Vagina (tissue), 2 donors: ENCODE measurements at places on chromosomes 11 and 22. TPM values are rescaled to one million over a fixed set of nuclear protein-coding genes. Genes with fewer than 3 reads are reported as not detected.

- no peak for DNase-seq
Measured at GRCh38 chr22:29155966-29156365, 49.7 kb upstream of the EMID1 start.

DNA sequence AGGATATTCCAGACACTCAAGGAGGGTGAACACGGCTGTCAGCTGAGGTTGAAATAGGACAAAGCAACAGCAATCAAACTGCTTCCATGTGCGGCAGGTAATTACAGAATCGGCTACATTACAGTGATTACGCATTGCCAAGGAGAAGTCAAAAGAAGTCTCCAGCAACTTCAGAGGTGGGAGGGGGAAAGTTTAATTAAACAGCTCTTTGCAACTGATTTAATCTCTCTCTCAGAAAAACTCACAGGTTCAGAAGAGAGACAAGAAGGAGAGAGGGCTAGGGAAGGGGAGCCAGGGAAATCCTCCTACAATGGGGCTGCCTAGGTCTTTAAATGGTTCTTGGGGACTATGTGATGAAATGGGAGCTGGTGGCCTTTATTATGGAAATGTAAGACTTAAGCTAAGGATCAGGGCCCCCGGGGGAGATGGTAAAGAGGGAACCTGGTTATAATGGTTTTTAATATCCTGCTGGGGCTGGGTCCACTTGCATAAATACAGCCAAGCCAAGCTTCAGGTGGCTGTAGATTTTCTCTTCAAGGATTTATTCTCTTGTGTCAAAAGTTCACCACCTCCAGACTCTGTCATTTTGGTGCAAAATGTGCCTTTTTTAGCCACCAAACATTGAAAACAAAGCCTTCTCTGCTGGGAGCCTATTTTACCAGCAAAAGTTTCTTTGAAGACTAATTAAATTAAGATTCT lies 354.7 kb upstream of the NARS2 start:
- DNase-seq: no peak

- DNase-seq: no peak
Measured at GRCh38 chr11:116229236-116229970, 543.4 kb downstream of the BUD13 start.

- no peak for DNase-seq
Measured at GRCh38 chr11:20688761-20689160, 19.4 kb downstream of the NELL1 start.

The KCNA4 gene
- not detected for total RNA-seq

GRCh38 chr22:24144778-24145085 lies 36.6 kb upstream of the SUSD2 start:
- no peak for DNase-seq

GRCh38 chr11:131880316-131880715 lies 509.9 kb downstream of the NTM start:
- DNase-seq: no peak

The WBP2NL gene
- 2.0 TPM for total RNA-seq

- no peak for DNase-seq
Measured at GRCh38 chr11:45258982-45259530, 27.1 kb downstream of the SYT13 start.
